ENCODE measurements at places on chromosomes 7 and 10.

GRCh38 chr7:92155108-92155739 lies 20.9 kb upstream of the CYP51A1 start:
- no peak for DNase-seq

GRCh38 chr7:151014950-151015349 lies 9.3 kb downstream of the ATG9B start:
- peak; percentile 44 for DNase-seq

DNA sequence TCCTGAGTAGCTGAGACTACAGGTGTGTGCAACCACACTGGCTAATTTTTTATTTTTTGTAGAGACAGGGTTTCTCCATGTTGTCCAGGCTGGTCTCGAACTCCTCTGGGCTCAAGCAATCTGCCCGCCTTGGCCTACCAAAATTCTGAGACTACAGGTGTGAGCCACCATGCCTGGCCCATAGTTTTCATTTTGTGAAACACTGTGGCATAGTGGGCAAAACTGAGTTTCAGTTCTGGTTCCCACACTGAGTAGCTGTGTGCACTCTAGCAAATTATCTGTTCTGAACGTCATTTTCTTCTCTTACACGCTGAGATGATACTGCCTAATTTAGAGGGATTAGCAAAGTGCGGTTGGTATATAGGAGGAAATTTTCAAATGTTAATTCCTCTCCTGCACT lies 13.5 kb downstream of the ATP5MK start:
- DNase-seq: no peak

- DNase-seq: no peak
Measured at GRCh38 chr10:2469802-2470201, 597.5 kb upstream of the PFKP start.

DNA sequence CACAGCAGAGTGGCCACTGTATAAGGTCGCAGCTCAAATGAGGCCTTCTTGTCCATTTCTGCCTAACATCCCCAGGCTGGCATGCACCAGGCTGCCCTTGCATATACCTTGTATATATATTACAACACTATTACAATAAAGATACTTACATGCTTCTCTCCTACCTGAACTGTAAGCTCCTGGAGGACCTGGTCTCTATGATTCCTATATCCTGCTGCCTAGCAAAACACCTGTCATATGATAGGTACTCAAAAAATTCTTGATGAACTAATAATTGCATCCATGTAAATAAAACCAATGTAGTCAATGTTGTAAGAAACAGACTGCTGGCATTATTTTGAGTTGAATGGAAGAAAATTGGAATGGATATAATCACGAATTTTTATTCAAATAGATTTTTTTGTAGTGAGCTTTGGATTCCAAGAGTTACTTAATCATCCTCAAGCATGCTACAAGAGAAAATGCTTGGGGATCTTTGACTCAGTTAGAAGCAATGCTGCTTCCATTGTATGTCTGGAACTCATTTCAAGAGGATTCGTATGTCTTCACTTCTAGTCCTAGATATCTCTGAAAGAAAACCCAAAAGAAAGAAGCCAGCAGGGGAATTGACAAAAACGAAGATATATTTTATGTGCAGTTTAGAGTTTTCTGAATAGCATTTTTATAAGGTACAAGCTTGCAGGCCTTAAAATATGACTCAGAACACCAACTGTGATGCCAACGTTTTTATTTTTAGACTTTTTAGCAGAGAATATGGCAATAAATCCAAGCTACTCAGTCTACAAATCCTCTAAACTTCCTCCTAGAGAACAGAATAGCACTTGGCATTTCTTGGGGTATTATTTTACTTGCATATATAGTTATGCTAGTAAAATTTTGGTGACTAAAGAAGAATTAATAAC lies 53.1 kb downstream of the OSBPL3 start:
- DNase-seq: no peak

DNA sequence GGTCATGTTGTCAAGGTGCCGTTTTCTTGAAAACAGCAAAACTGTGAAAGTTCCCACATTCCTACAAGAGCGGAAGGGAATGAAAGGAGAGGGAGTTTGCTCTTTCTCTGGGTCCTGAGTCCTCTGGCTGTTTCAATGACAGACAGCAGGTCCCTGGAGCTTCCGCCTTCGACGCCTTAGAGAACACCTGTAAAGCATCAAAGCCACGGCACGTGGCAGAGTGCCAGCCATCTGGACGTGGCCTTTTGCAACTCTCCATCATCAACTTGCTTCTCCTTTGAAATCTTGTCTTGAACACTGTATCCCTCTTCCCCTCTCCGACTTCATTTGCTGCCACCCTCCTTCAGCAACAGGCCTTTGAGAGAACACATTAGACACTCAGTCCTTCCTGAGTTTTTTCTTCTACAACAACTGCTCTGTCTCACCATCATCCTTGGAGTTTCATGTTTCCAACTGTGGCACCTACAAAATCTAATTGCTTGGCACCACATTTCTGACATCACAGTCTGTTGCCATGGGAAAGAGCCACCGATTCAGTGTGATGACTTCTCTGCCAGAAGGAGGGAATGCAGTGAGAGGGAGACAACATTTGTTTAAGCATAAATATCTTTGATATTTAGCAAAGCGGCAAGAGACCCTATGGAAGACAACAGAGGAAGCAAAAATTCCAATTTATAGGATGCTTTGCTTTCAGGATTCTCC lies 204.9 kb upstream of the PTER start:
- no peak for DNase-seq

DNA sequence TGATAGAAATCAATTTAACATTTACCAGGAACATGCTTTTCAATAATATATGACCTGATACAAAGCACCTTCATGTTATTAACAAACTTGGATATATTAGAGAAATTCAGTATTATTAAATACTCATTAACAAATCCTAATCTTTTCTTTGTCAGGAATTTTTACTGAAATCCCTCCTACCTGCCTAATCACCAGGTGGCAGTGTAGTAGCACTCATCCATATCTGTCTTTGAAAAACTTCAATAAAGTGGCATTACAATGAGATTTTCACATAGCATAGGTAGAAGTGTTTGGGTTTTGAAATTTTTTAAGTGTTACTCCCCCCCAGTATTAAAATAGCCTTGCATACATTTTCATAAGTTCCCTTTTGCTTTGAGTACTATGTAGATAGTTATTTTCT lies 1246.6 kb upstream of the LRRN3 start:
- DNase-seq: no peak

GRCh38 chr10:73554721-73555120 lies 36.4 kb downstream of the USP54 start:
- no peak for DNase-seq

- peak; percentile 84 for DNase-seq
Measured at GRCh38 chr10:15168291-15168785, at the start of gene NMT2. TSS of gene NMT2 (minus strand) at chr10:15168693. CDS start at chr10:15168612, 81 bp downstream.

GRCh38 chr10:102241444-102242117 lies at the start of gene PITX3:
TSS of gene PITX3 (minus strand) at chr10:102241512. CDS start at chr10:102232080, 9,432 bp downstream.
- DNase-seq: peak; percentile 87

GRCh38 chr7:44148961-44149536 lies 7.9 kb upstream of the MYL7 start:
- no peak for DNase-seq

GRCh38 chr7:140059273-140060242 lies 3.2 kb downstream of the PARP12 start:
- peak; percentile 31 for DNase-seq

GRCh38 chr7:85749696-85750453 lies 563.0 kb upstream of the SEMA3D start:
- no peak for DNase-seq

- no peak for DNase-seq
Measured at GRCh38 chr10:59143544-59143943, 32.9 kb upstream of the PHYHIPL start.

DNA sequence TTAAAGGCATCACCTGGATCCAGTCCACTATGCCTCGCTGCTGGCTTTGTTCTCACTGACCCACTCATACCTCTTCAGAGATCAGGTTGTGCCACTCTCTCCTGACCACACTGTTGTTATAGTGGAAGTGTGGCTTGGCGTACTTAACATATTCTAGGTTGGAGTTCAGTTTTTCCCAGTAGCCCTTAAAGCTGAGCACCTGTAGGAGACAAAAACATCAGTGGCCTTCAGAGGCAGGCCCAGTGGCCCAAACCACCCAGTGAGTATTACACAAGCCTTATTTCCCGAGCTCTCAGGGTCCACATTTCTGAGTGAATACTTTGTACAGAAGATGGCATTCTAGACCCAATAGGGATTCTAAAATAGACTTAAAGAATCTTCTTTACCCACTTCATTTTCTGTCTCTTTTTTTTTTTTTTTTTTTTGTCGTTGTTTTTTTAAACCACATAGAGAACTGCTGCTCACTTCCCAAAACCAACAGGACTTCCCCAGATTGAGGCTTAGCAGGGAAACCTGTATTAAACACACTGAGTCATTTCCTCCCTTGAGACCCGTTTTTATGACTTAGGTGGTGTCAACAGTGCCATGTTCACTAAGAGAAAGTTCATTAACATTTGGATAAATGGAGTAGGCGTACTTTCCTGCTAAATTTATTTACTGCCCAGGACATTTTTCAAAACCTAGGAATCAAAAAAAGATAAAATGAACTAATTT lies 85.8 kb downstream of the GSAP start:
- DNase-seq: no peak

- no peak for DNase-seq
Measured at GRCh38 chr10:114743521-114744231, 77.9 kb upstream of the FHIP2A start.

DNA sequence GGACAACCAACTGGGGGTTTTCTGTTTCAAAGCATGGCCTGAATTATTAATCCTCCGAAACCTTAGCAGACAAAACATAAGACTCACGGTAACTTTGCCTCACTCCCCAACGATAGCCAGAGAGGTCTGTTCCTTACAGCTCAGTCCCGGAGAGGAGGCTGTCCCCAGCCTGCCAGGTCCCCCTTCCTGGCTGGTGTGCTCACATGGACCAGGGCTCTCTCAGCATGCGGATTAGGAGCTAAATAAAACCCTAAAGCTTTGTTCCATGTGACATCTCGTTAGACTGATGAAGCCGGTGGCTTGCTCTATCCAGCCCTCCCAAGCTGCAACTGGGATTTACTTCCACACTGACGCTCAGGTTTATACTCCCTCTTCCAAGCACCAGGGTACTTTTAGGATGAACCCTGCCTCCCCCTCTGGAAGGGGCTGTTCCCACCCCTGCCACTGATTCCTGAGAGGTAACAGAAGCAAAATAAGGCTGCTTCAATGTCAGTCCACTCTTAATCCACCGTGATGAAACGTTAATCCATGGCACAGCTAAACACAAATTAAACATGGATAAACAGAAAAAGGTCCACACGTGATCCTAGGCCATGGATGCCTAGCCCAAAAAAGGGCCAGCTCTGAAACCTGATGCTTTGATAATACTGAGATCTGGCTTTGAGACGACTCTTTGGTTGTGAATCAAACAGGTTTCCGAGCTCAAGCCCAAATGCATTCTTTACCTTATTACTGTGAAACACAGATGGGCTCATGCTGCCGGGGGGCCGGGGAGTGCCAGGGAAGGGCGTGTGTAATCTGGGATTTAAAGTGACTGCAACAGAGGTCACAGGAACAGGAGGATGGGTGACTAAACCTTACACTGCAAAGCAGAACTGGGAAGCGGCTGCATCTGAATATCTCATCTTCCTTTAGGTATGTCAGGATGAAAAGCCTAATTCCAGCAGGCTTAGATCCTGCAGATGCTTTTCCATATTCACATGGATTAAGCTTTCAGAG lies 86.2 kb downstream of the ZRANB1 start:
- DNase-seq: no peak

GRCh38 chr7:47337531-47337930 lies 244.4 kb downstream of the TNS3 start:
- no peak for DNase-seq

DNA sequence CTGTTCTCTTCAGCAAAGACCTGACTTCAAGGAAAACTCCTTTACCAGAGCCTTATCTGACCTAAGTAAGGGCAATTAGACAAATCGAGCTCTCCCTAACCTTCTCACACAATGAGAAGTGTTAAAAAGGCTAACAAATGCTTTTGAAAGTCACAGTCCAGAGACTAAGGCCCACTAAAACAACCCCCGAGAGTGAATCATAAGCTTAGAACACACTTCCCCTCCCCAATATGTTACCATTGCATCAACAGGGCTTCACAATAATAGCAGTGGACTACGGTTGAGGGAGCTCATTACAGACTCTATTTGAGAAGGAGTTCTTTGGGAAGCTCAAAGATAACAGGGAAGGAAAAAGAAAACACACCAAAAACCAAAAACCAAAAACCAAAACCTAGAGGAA lies 28.6 kb upstream of the ZEB1 start:
- no peak for DNase-seq

GRCh38 chr7:90407484-90407821 lies 4.2 kb downstream of the CLDN12 start:
- DNase-seq: no peak

GRCh38 chr7:141722529-141722928 lies 14.4 kb downstream of the WEE2 start:
- DNase-seq: no peak

DNA sequence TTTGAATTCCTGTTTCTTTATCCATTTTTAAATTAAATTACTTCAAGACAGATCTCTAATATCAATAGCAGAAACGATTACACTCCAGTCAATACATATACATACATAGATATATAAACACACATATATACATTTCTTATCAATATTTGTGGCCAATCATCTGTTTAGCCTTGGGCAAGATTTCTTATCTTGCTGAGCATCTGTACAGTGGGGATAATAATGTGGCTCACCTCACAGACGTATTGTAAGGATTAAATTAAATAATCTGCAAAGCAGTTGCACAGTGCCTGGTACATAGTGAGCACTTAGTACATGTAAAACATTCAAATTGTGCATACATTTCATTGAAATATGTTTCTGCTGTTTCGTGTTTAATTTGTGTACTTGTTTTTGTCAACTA lies 17.5 kb upstream of the CACNB2 start:
- no peak for DNase-seq

DNA sequence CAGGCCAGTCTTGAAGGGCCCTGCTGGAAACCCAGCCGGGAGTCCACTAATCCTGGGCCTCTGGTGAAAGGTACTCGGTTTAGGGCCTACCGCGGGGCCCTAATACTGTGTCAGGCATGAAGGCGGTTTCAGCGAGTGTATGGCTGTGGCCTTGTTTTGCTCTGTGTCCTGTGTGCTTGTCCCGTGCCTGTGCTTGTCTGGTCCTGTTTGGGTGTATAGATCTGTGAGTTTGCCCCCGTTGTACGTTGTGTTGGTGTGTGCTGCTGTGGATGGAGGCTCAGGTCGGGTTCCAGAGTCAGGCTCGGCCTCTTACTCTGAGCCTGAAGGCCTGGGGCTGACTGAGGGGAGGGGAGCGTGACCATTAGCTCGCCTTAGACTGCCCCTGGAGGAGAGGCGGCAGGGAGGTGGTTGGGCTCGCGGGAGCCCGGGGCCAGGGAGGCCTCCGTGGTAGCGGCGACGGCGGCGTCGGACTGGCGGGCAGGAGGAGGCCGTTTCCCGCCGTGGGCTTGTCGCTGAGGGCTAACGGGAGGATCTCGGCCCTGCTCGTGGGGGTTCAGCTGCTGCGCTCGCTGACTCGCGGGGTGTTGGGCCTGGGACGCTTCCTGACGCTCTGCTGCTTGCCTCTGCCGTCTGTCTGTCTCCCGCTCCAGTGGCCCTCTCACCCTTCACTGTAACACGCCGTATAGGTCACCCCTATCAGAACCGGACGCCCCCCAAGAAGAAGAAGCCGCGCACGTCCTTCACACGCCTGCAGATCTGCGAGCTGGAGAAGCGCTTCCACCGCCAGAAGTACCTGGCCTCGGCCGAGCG lies 2.6 kb downstream of the TLX1 start:
- no peak for DNase-seq

GRCh38 chr7:156777364-156778069 lies 115.5 kb downstream of the LMBR1 start:
- DNase-seq: no peak

GRCh38 chr7:100370303-100370702 lies 3.0 kb upstream of the PILRA start:
- DNase-seq: no peak

- DNase-seq: no peak
Measured at GRCh38 chr7:100567751-100568175, 5.9 kb downstream of the SAP25 start.
